Vagina (tissue), 2 donors: ENCODE measurements at places on chromosomes 2 and 18.

- DNase-seq = no peak
Observed at GRCh38 chr2:80169811-80170594, 134.5 kb downstream of the LRRTM1 start.

- DNase-seq = no peak
Observed at GRCh38 chr2:67881816-67882215, 181.0 kb downstream of the C1D start.

GRCh38 chr2:159612255-159612901, 4.0 kb downstream of the BAZ2B start:
- DNase-seq = no peak

DNA sequence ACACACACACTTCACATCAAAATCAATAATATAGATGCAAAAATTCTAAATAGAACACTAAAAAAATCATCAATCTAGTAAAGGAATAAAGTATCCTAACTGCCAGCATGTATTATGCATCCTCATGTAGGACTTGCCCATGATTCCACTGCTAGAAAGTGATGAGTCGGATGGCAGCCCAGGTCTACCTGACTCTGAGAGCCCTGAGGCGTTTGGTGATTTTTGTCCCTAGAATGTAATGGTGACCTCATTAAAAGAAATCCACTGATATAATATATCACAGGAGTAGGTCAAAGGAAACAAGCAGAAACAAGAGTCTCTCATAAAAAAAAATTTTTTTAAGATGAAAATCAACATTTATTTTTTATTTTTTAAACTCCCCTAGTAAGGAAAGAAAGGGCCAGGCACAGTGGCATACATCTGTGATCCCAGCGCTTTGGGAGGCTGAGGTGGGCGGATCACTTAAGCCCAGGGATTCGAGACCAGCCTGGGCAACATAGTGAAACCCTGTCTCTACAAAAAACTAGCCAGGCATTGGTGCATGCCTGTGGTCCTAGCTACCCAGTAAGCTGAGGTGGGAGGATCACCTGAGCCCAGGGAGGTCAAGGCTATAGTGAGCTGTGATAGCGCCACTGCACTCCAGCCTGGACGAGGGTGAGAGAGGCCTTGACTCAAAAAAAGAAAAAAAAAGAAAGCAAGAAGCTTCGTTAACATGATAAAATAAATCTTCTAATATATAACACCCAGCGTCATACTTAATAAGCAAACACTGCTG, 24.4 kb upstream of the ACTG2 start:
- DNase-seq = no peak

GRCh38 chr18:75116165-75116564, 92.8 kb downstream of the PTGR3 start:
- DNase-seq = no peak

DNA sequence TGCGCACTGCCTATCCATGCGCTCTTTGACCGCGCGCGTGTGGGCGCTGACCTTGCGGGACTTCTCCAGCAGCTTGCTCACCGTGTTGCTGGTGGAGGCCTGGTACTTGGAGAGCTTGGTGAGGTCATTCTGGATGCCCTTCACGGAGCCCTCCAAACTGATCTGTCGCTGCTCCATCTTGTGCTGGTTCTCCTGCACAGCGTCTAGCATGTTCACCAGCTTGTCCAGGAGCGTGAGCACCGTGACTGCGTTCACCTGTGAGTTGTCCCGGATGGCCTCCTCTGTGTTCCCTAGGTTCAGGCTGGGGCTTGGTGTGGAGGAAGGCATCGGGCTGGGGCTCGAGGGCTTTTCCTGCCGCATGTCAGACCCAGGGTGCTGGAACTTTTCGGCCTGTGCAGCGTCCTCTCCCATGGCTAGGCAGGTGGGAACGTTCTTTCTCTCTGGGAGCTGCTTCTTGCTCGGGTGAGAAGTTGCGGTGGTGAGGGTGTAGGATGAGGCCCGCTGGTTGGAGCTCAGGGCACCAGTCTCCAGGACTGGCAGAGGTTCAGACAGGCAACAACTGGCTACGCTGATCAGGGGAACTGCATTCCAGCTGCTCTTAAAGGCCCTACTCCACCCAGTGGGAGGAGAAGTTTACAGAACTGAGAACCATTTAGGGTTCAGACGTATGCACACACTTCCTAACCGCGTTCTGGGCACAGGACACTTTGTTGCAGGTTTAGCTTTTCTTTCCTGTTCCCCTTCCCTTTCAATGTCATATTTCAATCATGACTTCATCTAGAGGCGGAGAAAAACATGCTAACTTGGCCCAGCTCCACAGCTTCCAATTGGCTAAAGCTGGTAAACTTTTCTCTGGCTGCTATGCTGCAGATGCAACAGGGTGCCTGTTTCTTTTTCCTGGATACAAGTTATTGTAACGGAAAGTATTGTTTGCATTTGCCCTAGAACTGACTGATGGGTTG, at the start of gene CAVIN2:
CAVIN2 (minus strand) TSS at position 574 of the 962 bp plus-strand sequence; CDS start at position 411, 163 bp downstream.
- DNase-seq = no peak

- DNase-seq = no peak
Observed at GRCh38 chr2:252001-252602, 11.7 kb downstream of the SH3YL1 start.

- DNase-seq = no peak
Observed at GRCh38 chr2:176097820-176098365, 1.7 kb upstream of the HOXD12 start.

DNA sequence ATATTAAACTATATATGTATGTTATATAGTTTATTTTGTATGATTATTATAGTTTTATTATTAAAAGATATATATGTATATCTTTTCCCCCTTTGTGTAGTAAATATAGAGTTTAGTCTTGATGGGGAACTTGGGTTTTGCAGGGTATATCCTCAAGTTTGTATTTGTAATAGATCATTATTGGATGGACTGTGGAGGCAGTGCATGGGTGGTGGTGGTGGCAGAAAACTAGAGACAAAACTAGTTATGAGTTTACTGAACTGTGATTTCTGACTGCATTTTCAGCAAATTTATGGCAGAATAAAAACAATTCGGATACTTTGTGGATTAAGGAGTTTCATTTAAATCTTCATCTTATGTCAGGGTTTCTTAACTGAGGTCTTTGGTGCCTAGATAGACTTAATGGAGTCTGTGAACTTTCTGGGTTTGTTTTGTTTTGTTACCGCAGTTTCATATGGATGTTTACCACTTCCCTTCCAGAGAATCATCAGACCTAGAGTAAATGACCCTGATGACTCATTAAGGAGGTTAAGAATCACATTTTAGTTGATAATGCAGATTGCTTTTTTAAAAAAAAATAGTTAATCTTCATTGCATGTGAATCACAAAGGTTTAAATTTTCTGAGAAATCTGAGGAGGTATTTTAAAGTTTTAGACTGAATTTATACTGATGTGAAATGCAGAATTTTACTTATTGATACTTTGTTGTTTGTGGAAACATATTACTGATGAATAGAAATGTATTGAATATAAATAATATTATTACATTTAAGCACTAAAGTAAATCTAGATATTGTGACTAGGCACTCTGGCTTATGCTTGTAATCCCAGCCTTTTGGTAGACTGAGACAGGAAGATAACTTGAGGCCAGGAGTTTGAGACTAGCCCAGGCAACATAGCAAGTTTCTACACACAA, 14.5 kb downstream of the EPC2 start:
- DNase-seq = no peak

- no peak for DNase-seq
Observed at GRCh38 chr18:10274301-10274700, 180.1 kb upstream of the APCDD1 start.

- DNase-seq = no peak
Observed at GRCh38 chr2:237201461-237202287, 116.0 kb downstream of the COPS8 start.

- DNase-seq = no peak
Observed at GRCh38 chr18:10350661-10351060, 103.8 kb upstream of the APCDD1 start.

DNA sequence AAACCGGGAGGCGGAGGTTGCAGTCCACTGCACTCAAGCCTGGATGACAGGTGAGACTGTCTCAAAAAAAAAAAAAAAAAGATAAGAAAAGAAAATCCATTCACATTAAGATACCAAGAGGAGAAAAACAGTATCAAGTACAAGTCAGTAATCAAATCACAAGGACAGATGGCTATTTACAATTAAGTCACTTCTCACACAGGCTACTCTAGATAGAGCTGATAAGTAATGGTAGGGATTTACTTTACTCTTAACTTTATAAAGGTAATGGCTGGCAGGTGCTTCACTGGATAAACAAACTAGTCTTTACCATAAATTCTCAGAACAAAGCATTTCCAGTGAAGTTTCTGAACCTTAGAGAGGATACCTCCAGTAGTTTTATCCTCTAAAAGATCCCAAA, 11.5 kb downstream of the SF3B1 start:
- no peak for DNase-seq

DNA sequence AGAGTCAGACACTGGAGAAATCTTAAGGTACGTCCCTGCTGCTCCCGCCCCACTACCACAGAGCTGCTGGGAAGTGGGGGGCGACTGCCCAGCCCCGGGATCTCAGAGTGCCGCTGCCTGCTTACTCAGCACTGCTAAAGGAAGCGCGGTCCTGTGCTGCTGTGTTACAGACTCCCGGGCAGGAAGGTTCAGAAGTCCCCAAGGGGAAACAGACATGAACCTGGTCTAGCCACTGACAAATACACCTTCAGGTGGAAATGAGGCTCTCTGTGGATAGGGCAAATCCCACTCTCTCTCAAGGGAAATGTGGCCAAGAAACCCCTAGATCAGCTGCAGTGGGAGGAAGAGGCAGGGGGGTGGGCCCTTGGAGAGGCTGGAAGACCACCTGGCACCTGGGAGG, 13.7 kb downstream of the MTERF4 start:
- DNase-seq = no peak

- no peak for DNase-seq
Observed at GRCh38 chr2:123720760-123721159, 304.3 kb upstream of the CNTNAP5 start.

GRCh38 chr2:105763076-105763475, 18.4 kb downstream of the NCK2 start:
- DNase-seq = no peak

GRCh38 chr2:11554399-11554716, 20.5 kb downstream of the GREB1 start:
- no peak for DNase-seq

DNA sequence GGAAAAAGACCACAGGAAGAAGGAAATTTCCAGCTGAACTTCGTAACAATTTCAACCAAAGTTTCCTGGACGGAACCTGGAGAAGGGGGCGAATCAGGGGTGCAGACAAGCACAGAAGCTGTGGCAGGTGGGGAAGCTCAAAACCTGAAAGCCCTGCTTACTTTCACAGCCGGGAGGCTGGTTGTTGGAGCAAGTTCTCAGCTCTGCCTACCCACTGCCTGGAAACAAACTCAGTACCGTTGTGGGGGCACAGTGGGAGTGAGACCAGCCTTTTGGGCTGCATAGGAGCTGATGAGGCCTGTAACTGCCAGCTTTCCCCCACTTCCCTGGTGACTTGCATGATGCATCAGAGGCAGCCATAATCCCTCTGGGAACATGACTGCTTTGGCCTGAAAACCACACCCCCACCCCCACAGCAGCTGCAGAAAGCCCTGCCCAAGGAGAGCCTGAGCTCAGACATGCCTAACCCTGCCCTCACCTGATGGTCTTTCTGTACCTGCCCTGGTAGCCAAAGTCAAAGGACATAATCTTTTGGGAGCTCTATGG, 207.0 kb upstream of the VWC2L start:
- DNase-seq = no peak

DNA sequence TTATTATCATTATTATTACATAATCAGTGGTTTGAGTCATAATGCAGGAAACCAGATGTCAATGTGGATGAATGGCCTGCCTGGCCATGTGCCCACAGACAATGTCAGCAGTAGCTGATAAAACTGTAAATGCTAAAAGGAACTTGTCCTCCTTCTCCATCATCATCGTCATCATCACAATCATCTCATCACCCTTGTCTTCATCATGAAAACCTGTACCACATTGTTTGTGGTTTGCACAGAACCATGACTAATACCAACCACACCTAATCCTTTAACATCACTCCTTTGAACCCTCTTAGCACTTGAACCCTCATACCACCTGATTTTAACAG, 96.0 kb downstream of the HNMT start:
- DNase-seq = no peak
